ENCODE measurements at places on chromosomes 16 and 17.

- DNase-seq, result no peak
Measured at GRCh38 chr17:5809056-5809455, 224.7 kb upstream of the NLRP1 start.

DNA sequence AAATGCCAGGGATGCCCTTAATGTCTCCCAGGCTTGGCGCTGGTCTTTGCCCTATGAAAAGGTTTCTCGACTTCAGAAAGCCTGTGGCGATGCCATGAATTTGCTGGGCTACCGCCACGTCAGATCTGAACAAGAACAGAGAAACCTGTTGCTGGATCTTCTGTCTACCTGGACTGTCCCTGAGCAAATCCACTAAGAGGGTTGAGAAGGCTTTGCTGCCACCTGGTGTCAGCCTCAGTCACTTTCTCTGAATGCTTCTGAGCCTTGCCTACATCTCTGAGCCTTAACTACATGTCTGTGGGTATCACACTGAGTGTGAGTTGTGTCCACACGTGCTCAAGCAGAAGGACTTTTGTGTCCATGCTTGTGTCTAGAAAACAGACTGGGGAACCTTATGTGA, 11.4 kb downstream of the CHST4 start:
- DNase-seq, result no peak

DNA sequence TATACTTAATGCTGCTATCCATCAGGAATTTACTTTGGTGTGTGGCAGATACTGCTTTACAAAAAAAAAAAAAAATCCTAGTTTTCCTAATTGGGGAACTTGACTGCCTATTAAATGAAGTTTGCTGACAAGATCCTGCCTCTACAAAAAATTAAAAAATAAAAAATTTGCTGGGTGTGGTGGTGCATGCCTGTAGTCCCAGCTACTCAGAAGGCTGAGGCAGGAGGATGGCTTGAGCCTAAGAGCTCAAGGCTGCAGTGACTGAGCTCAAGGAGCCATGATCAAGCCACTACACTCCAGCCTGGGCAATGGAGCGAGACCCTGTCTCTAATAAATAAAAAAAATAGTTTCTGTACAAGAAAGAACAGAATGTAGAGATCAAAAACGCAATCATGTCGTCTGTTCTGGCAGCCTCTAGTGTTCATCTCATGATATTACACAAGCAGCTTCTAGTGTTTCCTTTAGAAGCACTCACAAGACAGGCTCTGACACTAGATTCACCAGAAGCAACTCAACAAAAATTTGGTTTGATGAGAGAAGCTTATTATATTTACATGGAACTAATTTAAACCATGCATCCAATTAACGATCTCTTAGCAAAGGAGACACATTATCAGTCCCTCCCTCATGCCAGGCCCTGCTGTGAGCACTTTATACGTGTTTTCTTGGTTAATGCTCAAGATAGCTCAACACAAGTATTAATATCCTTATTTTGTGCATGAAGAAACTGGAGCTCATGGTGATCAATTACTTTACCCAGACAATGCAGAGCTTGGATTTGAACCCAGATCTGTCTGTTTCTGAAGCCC, 6.8 kb upstream of the KRTAP17-1 start:
- no peak for DNase-seq

GRCh38 chr16:67458121-67458641, 22.8 kb downstream of the ATP6V0D1 start:
- DNase-seq, result no peak

GRCh38 chr17:58384897-58385296, 32.4 kb downstream of the RNF43 start:
- no peak for DNase-seq

- DNase-seq, result no peak
Measured at GRCh38 chr17:10107316-10108165, 90.9 kb downstream of the GAS7 start.

GRCh38 chr17:1792495-1793446, 30.9 kb downstream of the SERPINF1 start:
- DNase-seq, result no peak

- no peak for DNase-seq
Measured at GRCh38 chr16:75064403-75065148, 52.0 kb downstream of the LDHD start.

- DNase-seq, result no peak
Measured at GRCh38 chr16:22063888-22064467, 28.4 kb upstream of the VWA3A start.

GRCh38 chr16:17647879-17648872, 177.4 kb upstream of the XYLT1 start:
- no peak for DNase-seq

GRCh38 chr17:40499551-40500189, 1.8 kb downstream of the TNS4 start:
- DNase-seq, result no peak

GRCh38 chr17:80441133-80441578, 26.2 kb downstream of the ENDOV start:
- DNase-seq, result no peak

DNA sequence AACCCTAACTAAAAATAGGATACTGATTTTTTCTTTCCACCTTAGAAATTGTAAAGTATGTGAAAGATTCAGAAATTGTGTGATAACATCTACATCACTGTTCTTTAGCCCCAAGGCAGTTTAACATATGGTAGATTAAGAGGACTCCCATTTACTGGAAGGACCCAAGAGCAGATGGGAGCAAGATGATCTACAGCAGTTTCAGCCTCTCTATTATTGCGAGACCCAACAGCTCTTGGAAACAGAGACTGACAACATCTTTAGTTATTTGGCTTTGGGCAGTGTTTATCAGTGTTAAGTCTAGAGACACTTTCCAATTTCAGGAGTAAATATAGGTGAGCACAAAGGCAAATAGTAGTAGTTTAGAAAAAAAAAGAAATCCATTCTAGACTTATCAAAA, 124.9 kb upstream of the CORO6 start:
- DNase-seq, result no peak

GRCh38 chr17:15091825-15092224, 173.3 kb downstream of the PMP22 start:
- DNase-seq, result no peak

DNA sequence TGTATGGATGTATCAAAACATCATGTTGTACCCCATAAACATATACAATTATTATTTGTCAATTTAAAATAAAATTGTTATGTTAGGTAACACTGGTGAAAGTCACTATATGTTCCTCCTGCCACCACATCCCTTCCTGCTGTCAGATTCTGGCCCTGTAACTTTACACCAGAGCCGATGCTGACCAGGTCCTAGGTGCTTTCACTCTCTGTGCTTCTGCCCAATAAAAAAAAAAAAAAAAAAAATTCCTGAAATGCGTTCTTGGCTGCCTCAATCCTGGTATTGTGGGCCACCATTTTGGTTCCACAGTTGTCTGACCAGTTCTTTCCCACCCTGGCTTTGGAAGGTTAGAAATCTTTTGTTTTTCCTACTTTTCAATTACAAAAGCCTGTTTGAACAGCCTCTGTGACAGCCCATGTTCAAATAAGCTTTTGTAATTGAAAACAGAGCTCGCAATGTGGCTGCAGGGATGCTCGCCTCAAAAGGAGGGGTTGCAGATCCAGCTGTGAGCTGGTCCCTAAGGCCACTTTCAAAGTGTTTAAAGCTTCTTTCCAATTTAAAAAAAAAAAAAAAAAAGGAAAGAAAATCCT, 831.0 kb upstream of the EEF2KMT start:
- DNase-seq, result no peak

DNA sequence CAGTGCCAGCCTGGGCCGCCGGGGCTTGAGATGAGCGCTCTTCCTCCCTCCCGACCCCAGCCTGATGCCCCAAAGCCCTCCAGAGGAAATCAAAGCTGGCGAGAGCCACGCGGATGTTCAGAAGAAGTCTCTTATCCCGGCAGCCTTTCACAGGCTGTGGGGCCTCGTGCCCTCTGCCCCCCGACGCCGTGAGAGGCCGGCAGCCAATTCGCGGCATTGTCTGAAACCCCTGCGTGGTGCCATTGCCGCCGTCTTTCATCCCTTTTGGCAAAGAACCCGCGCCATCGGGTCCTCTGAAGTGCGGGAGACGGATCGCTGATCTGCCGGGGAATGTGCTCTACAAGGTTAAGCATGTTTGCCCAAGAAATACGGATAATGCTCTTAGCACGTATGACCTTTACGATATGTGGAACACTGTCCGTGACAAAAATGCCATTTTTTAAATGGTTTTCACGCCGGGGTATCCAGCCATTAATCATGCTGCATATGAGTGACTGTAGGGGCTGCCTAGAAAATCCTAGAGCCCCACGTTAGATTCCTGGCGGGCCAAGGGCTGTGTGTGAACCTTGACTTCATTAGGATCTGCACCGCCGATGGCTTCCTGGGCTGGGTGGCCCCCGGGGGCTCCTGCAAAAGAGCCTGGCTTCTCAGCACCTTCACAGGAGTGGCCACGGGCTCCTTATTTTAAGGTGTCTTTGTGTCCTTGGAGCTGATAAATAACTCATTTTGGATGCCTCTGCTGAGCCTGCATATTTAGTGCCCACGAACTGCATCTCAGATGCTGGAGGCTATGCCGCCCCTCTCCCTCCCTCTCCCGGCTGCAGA, 165.1 kb upstream of the TNRC6C start:
- DNase-seq, result no peak

Measured in amygdala (tissue), 56 donors.